Activated CD4-positive, alpha-beta memory T cell treated with anti-CD3 and anti-CD28 coated beads, Interleukin-2, amount 10 ng/mL, durations not matched to agents 7 days and 5 days (primary cell): ENCODE measurements at places on chromosomes 11 and 22.

DNA sequence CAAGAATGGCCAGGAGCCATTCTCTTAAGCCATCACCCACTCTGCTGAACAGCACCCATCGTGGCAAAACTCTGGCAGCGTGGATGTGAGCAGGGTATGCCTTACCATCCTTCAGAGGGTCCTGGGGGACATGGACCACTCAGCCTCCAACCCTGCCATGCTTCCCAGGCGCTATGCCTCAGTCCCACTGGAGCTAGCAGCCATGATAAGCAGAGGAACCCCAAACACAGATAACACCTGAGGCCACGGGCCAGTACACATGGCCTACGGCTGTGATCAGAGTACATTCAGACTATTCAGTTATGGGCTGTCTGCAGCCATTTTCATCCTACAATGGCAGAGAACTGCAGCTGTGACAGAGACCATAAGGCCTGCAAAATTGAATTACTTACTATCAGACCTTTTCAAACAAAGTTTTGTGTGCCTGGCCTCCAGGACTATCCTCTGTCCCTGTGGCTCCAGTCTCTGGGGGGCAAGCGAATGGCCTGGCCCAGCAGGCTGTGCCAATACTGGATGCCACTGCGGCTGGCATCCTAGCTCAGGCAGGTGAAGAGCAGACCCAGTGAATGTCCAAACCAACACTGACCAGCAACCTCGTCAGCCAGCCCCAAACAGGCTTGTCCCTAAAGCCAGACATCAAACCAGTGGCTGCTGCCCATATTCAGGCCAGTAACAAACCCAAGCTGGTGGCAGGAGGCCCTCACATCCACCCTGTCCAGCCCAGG is 6.9 kb downstream of the ARVCF start:
- DNase-seq, result no peak

GRCh38 chr11:122642472-122642922 is 13.0 kb upstream of the UBASH3B start:
- no peak for DNase-seq

- no peak for DNase-seq
These were observed 6.8 kb upstream of the LIF start for GRCh38 chr22:30253205-30253852.

- no peak for DNase-seq
These were observed 38.0 kb downstream of the OSBPL5 start for GRCh38 chr11:3126901-3127691.

DNA sequence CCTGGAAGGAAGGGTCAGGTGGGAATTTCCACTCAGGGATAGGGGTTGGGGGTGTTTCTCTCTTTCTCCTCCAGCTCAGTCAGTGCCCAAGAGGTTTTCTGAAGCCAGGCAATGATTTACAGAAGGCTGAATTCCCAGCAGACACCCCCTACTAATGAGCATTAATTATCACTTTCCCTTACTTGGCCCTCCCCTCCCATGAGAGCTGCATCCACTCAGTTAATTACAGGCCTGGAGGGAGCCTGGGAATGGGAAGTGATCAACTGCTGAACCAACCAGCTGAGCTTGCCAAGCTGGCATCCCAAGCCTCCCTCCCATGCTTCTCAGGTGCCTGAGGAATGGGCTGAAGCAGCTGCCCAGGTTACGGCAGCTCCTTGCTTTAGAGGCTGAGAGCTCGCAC is 992 bp downstream of the LGALS12 start:
- no peak for DNase-seq

DNA sequence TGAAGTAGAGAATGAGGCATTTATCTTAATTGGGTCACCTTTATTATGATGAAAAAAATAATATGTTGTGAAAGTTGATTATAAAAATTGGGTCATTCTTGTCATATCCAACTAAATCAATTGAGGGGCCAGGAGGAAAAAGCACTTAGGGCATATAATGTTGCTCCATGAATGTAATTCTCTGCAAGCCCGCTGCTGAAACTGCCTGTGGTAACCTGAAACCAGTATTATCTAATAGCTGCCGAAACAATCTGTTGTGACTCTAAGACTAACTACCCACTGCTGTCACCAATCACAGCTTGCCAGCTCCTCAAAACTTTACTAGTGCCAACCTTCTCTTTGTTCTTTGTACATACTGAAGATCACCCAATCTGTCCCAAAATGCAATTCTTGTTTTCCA is 115.8 kb downstream of the ATG16L2 start:
- DNase-seq, result no peak

- peak; percentile 35 for DNase-seq
These were observed 2.8 kb downstream of the PDGFB start for GRCh38 chr22:39241794-39242594.

GRCh38 chr11:89502301-89502700 is 11.1 kb upstream of the NOX4 start:
- no peak for DNase-seq

DNA sequence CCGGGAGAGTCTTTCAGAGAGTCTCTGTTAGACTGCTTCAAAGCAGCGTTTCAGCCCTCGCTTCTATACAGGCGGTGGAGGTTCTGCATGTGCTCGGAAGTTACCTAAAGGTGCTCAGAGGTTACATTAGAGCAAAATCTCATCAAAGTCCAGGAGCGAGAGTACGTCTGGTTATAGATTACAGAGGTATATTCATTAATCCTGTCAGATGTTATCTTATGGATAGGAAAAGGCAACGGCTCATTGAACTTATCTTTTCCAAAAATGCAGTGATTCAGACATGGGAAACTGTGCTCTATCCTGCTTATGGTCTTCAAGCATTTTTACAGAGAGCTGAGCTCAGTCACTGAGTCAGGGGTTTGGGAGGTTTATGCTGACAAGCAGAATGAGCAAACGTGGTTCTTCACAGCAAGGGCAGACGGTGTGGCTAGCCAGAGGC is 9.1 kb upstream of the ZBED5 start:
- DNase-seq, result no peak

- no peak for DNase-seq
These were observed at the start of gene MCHR1 for GRCh38 chr22:40679249-40679963. TSS of gene MCHR1 (plus strand) at chr22:40679484. CDS start at chr22:40679653, 169 bp downstream.

DNA sequence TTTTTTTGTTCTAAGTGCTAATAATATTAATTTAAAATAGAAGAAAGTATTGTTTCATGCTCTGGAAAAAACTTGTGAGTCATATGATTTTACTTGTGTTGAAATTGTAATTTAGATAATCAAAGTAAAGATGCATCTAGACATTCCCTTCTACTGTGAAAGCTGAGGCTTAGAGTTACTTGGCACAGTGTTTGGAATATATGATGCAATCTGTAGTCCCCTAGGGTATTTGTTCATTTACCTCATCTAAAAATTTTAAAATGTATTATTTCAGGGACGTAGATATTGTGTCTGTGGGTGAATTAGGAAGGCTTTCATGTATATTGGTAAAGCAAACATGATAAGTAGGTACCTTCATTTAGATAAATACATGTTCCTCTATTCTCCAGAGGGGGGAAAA is 793.5 kb upstream of the CNTN5 start:
- DNase-seq, result no peak

DNA sequence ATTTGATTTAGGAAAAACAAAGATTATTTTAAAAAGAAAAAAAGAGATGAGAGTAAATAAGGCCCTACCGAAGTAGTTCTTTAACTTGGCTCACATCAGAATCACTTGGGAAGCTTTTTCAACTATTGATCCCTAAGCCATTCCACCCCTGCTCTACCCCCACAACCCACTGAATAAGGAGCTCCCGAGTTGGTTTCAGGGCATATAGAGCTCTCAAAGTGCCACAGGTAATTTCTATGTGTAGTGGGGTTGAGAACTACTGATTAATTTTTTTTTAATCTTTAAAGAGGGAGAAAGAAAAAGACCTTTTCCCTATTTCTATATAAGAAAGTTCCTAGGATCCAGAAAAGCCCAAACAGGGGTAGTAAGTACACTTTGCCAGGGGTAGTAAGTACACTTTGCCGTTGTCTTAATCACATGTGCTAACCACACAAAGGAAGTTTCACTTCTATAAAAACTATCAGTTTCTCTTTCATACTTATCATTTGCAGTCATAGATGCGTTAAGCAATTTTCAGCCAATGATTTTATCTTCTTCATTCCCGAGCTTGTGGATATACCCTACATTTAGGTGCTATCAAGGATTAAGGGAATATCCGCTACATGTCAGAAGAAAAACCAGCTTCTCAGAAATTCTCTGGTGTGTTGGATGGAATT is 108.4 kb upstream of the ZC3H12C start:
- no peak for DNase-seq

GRCh38 chr11:5691964-5692361 is 2.4 kb downstream of the TRIM22 start:
- DNase-seq, result no peak

- no peak for DNase-seq
These were observed 59.7 kb downstream of the MICAL3 start for GRCh38 chr22:17964643-17965042.

DNA sequence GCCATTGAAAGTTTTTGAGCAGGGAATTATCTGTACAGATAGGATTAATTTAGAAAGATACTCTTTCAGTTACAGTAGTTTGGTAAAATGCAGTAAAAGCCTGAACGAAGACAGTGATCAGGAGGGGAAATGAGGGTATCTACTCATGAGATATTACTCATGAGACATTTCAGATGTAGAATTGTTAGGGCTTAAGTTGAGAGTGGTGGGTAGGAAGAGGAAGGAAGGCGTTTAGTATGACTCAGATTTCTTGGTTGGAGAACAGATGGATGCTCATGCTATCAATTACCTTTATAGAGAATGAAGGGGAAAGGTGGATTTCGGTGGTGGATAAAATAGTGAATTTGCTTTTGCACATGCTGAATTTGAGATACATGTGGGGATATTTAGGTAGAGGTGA is 15.8 kb downstream of the CCDC81 start:
- DNase-seq, result no peak

- peak; percentile 46 for DNase-seq
These were observed at the start of gene ARHGAP20 for GRCh38 chr11:110711776-110712658. TSS of gene ARHGAP20 (minus strand) at chr11:110712437. CDS start at chr11:110712231, 206 bp downstream.
